ENCODE measurements at places on chromosomes 3 and 15. TPM values are rescaled to one million over a fixed set of nuclear protein-coding genes. Genes with fewer than 3 reads are reported as not detected.

DNA sequence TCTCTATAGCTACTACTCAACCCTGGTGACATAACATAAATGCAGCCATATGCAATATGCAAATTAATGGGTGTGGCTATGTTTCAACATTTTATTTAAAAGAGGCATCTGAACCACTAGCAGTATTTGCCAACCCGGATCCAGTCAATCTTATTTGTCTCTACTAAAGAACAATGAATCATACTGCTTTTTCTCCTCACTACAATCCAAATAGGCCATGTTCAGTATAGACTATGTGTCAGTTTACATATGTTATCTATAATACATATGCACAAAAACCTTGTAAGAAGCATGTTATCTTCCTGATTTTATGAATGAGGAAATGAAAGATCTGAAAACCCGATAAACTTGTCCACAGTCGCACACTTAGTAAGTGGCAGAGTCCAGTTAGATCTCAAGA is 125.7 kb downstream of the STAG1 start:
- no peak for ATAC-seq

- no peak for ATAC-seq
These were observed 11.1 kb downstream of the RIOX2 start for GRCh38 chr3:97960993-97961766.

GRCh38 chr3:178393824-178394223 is 142.4 kb upstream of the KCNMB2 start:
- peak; percentile 78 for ATAC-seq

DNA sequence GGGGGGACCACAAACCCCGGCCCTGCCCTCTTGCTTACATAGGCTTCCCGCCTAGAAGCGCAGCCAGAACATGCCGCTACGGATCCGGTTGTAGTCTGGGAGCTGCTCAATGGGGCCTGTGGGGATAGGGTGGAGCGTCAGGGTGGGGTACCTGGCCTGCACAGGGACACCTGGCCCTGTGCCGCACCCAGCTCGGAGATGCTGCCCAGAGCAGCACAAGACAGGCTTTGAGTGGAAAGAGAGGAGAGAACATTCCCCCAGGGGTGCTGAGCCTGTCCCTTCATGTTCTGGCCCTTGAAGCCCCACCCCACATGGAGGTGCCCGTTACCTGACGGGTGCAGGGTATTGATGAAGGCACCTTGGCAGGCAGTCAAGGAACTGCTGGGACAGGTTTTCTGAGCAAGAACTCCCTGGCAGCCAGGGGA is 4.0 kb upstream of the COL7A1 start:
- no peak for ATAC-seq

- ATAC-seq: no peak
These were observed 16.7 kb downstream of the BLOC1S6 start for GRCh38 chr15:45603881-45604280.

- ATAC-seq: no peak
These were observed 55.9 kb downstream of the NOX5 start for GRCh38 chr15:69070396-69070795.

GRCh38 chr3:180749796-180750195 is 70.5 kb upstream of the CCDC39 start:
- no peak for ATAC-seq

DNA sequence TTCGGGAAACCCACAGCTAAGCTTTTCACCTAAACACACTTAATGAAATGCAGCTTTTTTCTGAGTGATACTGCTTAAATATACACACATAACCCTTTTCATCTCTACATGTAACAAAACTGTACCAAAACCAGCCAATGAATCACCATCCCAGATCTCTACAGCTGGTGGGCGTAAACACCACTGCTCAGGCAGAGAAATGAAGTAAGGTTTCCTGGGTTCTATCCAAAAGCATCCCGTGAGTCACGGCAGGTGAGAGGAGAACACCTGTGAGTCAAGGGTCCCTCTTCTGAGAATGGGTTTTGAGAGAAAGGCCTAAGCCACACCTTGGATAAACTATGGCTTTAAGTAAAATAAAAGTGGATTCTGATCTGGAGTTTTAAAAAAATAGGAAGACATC is 2.6 kb downstream of the CLDN1 start:
- ATAC-seq: no peak

DNA sequence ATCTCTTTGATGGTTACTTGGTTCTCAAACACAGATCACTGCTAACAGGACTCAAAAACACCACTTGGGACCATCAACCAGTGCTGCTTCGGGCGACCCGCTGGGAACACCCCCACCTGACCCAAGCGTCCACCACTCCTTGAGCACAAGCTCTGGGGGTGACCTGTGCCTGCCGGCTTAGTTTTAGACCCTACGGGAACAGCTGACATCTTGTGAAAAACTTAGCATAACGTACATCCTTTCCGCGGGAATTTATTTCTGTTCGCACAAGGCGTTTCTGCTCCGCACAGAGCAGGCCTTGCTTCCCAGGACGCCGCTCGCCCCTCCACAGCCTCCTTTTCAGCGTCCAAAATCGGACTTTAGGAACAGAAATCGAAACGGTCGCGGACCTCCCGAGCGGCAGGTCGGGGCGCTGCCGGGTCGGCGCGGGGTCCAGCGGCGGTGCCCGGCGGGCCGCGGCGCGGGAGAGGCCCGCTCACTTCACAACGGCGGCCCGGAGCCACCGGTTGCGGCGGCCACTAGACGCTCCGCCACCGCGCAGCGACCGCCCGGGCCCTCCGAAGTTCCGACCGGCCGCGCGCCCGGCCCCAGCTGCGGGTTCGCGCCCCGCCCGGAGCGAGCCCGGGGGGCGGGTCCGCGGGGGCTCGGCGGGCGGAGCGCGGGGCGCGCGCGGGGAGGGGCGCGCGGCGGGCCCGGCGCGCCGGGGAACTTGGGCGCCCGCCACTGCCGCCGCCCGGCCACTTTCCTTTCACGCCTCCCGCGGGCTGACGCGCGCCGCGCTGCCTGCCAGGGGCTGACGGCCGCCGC is 959 bp downstream of the SFMBT1 start:
- ATAC-seq: peak; percentile 53

- peak; percentile 74 for ATAC-seq
These were observed 124.2 kb downstream of the IMPG2 start for GRCh38 chr3:101195951-101196713.

GRCh38 chr3:196207159-196207832 is 3.9 kb downstream of the ZDHHC19 start:
- peak; percentile 65 for ATAC-seq

- no peak for ATAC-seq
These were observed 120.2 kb downstream of the EPHA3 start for GRCh38 chr3:89227634-89228033.

- ATAC-seq: no peak
These were observed 155.8 kb upstream of the GADL1 start for GRCh38 chr3:31050296-31050695.

DNA sequence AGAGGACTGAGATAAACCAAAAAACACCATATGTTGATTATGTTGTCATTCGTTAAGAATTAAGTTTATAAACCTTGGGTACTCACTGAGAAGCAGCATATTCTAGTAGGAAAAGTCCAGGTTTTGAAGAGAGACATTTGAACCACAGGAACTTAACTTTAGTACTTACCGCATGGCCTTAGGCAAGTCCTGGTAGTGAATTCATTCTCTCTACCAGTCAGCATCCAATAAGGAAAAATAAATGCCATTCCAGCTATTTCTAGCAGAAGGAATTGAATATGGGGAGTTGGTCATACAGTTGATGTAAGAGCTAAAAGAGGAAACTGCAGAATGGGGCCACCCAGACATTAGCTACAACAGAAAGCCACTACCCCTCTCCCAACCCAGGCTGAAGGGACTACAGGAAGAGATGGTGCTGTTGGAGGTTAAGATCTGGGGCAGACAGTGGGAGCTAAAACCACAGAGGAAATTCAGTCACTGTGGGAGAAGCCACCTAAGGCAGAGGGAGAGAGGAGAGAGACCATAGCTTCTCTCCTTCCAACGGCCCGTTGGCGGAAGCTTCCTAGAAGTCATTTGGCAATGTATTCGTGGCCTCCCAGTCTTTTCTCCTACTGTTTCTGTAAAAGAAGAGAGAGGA is 133.8 kb upstream of the RARB start:
- no peak for ATAC-seq

DNA sequence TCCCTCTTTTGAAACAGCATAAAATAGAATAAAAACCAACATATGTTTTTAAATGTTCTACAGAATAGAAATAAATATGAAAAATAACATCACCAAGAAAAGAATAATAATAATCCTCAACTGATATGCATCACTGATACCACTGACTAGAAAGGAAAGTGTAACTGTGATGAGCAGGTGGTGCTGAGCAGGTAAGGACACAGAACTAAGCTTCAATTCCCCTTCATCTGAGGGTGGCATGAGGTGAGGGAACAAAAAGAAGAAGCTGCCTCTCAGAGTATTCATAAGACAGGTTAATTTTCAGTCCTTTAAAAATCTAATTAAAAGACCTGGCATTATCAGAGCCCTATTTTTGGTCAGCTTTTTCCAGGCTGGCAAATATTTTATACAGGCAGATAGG is 216.3 kb downstream of the PLCH1 start:
- no peak for ATAC-seq

DNA sequence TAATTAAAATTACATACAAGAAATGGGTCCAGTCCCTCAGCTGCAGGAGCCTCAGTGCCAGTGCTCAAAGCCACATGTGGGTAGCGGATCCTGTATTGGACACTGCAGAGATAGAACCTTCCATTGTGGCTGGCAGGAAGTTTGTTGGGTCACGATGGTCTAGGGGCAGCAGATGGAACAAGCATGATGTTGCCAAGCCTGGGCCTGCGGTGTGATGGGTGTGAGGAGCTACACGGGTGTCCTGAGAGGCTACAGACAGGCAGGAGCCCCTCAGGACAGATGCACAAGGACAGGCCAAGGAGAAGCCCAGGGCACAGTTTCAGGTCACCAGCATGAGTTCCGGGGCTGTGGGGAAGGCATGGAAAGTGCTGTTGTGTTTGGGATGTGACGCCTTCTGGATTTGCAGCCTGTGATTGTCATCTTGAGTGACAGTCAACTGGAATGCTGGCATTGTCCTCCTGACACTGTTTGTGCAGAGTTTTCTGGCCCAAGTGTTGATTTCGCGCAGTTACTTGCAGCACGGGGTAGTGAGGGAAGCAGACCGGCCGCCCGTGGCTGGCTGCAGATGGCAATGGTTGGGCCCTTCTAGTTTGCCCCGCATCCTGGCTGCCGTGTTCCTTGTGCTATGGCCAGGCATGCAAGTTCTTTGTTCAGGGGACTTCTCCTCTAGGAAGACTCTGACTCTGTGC is 177.1 kb downstream of the NSMCE3 start:
- no peak for ATAC-seq

DNA sequence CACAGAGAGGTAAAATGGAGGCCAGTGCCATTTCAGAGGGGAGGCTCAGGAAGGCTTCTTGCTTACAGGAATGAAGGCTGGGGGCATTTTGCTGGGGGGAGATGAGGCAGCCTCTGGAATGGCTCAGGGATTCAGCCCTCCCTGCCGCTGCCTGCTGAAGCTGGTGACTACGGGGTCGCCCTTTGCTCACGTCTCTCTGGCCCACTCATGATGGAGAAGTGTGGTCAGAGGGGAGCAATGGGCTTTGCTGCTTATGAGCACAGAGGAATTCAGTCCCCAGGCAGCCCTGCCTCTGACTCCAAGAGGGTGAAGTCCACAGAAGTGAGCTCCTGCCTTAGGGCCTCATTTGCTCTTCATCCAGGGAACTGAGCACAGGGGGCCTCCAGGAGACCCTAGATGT is 39.9 kb downstream of the MESD start:
- ATAC-seq: no peak

GRCh38 chr3:136187868-136188267 is 8.3 kb downstream of the MSL2 start:
- no peak for ATAC-seq

DNA sequence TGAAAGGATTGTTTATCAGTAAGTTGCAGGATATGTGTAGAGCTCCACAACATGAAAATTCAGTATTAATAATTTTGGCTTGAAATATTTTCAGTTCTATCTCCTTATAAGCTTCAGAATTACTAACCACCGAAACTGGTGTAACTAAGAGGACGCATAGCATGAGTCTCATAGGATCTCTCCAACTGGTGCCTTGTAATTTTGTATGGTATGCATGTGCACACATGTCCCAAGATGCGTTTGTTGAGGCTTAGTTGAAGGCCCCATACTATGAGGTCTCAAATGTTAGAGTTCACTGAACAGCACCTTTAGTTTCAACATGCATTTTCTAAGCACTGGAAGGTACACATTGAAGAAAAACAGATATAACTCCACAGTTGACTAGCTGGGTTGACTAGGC is 195.4 kb downstream of the TP63 start:
- ATAC-seq: no peak

DNA sequence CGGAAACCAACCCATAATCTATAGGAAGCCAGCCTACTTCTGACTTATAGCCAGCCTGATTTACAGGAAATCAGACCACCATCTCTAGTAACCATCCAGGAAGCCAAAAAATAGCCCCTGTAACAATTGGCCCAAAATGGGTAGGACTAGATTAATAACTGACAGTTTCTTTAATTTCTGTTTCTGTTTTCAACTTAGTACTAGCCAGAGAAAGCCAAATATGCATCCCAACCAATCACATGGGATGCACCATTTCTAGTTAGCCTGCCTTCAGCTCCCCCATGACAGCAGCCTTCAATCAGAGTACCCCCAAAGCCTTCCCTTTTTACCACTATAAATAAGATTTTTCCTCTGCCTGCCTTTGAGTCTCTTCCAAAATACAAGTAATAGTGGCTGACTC is 239.1 kb upstream of the GADL1 start:
- ATAC-seq: no peak

DNA sequence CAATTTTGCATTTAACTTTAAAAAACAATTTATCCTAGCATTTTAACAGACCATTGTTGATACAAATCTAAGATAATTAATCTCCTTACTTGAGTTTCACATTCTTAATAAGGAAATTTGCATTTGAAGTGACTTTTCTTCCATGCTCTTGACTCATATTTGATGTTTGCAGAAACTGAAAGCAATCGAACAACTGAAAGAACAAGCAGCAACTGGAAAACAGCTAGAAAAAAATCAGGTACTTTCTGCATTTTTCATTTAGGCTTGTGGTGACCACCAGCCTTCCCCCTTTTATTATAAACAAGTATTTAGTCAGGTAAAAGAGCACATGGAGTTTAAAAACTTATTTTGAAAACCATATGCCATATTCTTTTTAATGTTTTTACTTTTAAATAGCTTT is 20.1 kb upstream of the SELENOT start:
- no peak for ATAC-seq

- peak; percentile 16 for ATAC-seq
These were observed 141.4 kb downstream of the TP63 start for GRCh38 chr3:189772584-189772983.

GRCh38 chr15:89303986-89304385 is 30.6 kb downstream of the POLG start:
- ATAC-seq: no peak

The CYP8B1 gene
- 0.25 TPM for total RNA-seq

The SAMMSON gene
- total RNA-seq: 2.8 TPM

The FILIP1L gene
- 2.2 TPM for total RNA-seq

The CPNE9 gene
- 0.81 TPM for total RNA-seq

The TATDN2 gene
- total RNA-seq: 19.0 TPM

The ZBTB47 gene
- 22.5 TPM for total RNA-seq

The CHRNB4 gene
- 5.3 TPM for total RNA-seq

The TRIM71 gene
- 0.31 TPM for total RNA-seq

The OR5K2 gene
- total RNA-seq: not detected

The ETV5 gene
- total RNA-seq: 3.6 TPM

The PTX3 gene
- total RNA-seq: 14.8 TPM

The OR4F6 gene
- total RNA-seq: not detected
